ENCODE measurements at places on chromosomes 2 and 18. TPM values are rescaled to one million over a fixed set of nuclear protein-coding genes. Genes with fewer than 3 reads are reported as not detected.

GRCh38 chr2:224952936-224953657, 89.2 kb downstream of the DOCK10 start:
- no peak for DNase-seq

GRCh38 chr2:165462443-165462842, 7.1 kb upstream of the CSRNP3 start:
- no peak for DNase-seq

DNA sequence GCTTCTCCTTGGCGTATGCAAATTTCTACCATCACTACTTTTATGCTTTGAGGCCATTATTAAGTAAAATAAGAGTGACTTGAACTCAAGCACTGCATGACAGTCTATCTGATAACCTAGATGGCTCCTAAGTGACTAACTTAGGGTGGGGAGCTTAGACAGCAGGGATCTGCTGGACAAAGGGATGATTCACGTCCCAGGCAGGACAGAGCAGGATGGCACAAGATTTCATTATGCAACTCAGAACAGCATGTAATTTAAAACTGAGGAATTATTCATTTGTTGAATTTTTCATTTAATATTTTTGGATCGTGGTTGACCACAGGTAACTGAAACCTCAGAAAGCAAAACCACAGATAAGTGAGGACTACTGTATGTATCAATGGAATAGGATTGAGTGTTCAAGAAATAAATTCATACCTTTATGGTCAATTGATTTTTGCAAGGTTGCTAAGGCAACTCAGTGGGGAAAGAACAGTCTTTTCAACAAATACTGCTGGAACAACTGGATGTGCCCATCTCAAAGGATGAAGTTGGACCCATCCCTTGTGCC, 115.3 kb downstream of the MBD2 start:
- no peak for DNase-seq

GRCh38 chr2:65661980-65662653, 229.7 kb upstream of the SPRED2 start:
- DNase-seq: no peak

DNA sequence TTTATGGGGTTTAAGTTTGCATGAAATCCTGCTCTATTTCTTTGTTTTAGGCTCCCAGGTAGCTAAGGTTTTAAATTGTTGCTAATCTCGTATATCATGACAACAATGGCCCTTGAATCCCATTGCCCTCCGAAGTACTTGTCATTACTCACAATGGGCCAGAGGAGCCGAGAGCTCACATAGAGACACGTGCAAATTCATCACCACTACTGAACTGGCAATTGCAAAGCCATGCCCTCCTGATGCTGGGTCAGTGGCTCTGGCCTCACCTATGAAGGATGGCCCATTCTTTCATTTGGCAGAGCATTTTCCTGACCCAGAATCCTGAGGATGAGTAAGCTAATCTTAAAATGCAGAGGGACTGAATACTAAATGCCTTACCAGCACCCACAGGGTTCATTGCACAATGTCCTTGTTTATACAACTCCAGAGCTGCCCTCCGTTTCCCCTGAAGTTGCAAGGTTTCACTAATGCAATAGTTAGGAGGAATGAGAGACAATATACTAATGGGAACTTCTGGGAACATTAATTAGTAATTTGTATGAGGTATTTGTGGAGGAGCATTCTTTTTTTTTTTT, 71.6 kb upstream of the GAREM1 start:
- DNase-seq: no peak

- DNase-seq: no peak
Measured at GRCh38 chr18:44743631-44744030, 62.9 kb downstream of the SETBP1 start.

DNA sequence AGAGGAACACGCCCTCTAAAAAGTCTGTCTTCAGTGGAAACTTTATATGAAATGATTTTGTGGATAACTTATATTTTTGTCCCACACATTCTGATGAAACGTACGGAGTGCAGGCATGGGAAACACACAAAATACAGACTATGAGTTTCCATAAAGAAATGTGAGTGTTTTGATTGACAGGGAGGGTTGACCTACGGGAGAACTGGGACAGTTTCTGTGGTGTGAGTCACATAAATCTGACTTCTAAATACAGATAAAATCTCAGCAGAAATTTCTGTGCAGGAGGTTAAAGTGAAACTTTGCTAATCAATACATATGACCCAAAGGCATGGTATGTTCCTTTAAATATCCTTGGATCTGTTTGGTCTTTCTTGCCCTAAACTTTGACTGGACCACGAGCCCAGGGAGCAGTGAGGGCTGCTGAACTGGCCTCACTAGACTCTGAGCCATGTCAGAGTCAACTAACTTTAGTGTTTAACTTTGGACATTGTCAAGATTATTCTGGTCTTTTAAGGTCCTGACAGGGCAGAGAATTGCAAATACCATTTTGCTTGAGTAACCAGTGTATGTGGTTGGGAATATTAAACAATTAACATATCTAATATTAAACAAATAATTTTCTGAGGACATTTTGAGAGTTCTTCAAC, 206.9 kb upstream of the LYPD1 start:
- DNase-seq: no peak

DNA sequence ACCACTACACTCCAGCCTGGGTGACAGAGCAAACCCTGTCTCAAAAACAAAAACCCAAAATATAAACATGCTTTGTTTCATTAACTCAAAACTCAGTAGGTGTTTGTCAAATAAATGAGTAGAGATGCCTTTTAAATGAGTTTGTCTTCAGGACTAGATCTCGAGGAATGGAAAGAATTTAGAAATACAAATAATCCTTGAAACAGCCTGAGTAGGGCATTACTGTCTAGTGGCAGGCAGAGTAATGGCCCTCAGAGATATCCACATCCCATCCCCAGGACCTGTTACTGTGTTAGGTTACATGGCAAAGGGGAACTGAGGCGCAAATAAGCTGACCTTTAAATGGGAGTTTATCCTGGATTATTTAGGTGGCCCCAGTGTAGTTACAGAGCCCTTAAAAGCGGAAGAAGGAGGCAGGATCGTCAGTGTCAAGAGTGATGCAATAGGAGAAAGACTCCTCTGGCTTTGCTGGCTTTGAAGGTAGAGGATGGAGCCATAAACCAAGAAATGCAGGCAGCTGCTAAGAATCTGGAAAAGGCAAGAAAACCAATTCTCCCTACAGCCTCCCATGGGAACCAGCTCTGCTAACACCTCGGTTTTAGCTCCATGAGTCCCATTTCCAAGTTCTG, 63.0 kb downstream of the CABLES1 start:
- no peak for DNase-seq

DNA sequence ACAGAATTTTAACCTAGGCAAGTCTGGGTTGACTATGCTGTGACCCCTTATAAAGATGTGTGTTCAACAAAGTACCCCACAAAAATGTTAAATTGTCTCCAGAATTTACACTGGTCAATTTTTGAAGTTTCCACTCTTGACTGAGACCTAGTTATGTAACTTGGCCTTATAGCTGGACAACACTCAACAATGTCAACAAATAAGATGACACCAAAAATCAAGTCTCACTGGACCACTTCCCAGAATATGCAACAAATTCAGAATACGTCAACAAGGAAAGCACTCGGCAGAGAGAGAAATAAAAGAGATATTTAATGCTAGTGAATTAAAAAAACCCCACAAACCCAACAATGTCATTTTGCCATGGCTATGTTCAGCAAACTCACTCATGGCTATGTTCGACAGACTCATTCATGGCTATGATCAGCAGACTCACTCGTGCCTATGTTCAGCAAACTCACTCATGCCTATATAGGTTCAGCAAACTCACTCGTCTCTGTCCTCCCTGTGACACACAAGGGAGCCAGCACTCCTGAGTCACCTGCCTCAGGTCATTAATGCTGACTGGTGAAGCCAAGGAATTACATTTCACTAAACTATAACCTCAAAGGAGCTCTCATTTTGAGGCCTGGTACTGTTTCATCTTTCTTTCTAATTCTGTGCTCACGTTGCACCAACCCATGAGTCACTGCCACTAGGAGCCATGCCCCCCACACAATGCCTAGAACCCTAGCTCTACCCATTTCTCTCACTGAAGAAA, 72.7 kb downstream of the PTPN2 start:
- DNase-seq: no peak

DNA sequence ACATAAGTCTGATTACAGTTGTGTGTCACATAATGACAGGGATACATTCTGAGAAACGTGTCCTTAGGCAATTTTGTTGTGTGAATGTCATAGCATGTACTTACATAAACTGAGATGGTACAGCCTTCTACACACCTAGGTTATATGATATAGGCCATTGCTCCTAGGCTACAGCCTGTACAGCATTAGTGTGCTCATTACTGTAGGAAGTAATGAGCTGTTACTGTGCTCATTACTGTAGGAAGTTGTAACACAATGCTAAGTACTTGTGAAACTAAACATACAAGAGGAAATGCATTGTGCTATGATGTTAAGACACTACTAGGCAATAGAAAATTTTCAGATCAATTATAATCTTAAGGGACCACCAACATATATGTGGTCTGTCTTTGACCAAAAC, 72.8 kb downstream of the UPP2 start:
- DNase-seq: no peak

- no peak for DNase-seq
Measured at GRCh38 chr18:26383454-26384270, 157.4 kb downstream of the TAF4B start.

The MALL gene
- 1.6 TPM for total RNA-seq

The SCYGR3 gene
- total RNA-seq: not detected

The SERPINB5 gene
- not detected for total RNA-seq

The GALNT3 gene
- 1.1 TPM for total RNA-seq

The KIF1A gene
- total RNA-seq: 1.1 TPM

The CD8B2 gene
- total RNA-seq: not detected
